ENCODE measurements at places on chromosomes 3 and 15.

- DNase-seq = peak; percentile 9
These were observed 1.4 kb upstream of the WHAMM start for GRCh38 chr15:82807920-82808633.

DNA sequence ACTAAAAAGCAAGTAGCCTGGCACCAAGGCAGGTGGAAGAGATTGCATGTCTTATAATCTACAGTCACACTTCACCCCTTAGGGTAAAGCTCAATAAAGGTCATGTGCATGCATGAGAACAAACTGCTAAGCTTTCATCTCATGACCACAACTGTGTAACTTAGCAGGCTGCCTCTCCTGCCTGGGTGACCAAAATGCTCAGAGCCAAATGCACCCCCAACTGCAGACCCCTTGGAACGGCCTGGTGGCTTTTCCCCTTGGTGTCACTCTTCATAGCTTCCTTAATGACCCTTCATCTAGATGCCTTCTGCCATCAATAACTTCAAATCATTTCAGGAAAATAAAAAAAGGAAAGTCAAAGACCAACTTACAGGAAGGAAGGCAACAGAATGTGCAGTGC, 88.1 kb downstream of the ADAMTS17 start:
- no peak for DNase-seq

DNA sequence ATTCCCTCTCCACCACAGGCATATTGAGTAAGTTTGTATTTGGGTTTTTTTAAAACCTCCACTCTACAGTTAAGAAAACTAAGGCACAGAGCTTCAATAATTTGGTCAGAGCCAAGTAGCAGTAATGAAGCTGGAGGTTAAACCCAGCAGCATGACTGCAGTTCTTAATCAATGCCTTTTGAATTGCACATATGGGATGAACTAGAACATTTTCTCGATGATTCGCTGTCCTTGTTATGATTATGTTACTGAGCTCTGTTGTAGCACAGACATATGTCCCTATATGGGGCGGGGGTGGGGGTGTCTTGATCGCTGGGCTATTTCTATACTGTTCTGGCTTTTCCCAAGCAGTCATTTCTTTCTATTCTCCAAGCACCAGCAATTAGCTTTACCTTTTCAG, 1.6 kb upstream of the CCR5 start:
- DNase-seq = no peak

DNA sequence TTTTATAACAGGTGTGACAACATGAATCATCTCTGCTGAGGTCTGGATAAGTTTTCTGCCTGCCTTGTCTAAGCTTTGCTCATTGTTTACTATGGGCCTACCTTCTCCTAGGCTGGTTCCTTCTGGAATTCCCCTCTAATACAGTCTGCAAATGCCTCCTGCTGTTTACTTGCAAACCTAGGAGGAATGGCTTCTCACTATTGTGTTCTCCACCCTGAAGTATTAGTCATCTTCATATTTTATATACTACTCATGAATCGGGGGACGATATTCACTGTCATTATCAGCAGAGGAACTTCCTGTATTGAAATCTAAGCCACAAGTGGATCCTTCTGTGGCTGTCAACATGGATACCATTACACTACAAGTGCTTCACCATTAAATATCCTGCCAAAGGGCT, 154.8 kb downstream of the PLCL2 start:
- no peak for DNase-seq

- peak; percentile 75 for DNase-seq
These were observed 127.5 kb downstream of the BDH1 start for GRCh38 chr3:197428117-197428801.

- no peak for DNase-seq
These were observed 206.4 kb upstream of the CFAP20DC start for GRCh38 chr3:59256230-59256629.

GRCh38 chr3:2303566-2303965, 204.9 kb downstream of the CNTN4 start:
- DNase-seq = no peak

DNA sequence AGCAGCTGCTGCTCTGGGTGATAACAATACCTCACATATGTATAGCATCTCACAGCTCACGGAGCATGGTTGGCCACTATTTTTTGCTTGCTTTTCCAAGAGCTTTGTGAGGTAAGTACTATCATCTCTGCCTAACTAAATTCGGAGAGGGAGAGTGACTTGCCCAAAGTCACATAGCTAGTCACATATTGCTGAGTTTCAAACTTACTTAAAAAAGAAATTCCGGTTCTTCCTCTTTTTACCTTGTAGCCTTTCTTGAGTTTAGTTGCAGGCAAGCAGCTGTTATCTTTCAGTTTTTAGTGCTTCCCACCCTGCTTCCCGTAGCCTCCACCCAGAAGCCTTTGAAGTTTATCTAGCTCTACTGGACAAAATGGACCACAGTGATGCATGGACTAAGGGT, 309.2 kb downstream of the PDCD6IP start:
- no peak for DNase-seq

GRCh38 chr3:115989684-115990421, 366.5 kb downstream of the GAP43 start:
- DNase-seq = no peak

GRCh38 chr3:72629191-72629631, 219.0 kb downstream of the SHQ1 start:
- DNase-seq = no peak

- DNase-seq = no peak
These were observed 76.4 kb downstream of the USF3 start for GRCh38 chr3:113620091-113620490.

- DNase-seq = no peak
These were observed 261.7 kb downstream of the PLOD2 start for GRCh38 chr3:145899241-145899640.

DNA sequence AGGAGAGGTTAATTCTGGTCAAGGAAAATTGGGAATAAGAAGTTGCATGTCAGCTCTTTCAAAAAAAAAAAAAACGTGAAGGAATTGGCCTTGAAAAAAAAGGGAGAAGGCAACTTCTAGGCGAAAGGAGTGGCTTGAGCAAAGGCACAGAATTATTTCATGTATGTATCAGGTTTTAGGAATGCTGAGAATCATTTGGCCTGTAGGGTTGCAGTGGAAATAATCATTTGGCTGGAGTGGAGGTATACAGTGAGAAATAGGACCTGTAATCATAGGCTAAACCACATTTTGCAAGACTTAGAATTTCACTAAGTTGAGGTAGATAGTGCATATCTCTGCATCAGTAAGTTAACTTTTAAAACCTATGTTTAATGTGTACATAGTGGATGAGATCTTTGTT, 54.9 kb downstream of the EPHA6 start:
- no peak for DNase-seq

GRCh38 chr15:44315126-44315525, 26.6 kb downstream of the GOLM2 start:
- no peak for DNase-seq

DNA sequence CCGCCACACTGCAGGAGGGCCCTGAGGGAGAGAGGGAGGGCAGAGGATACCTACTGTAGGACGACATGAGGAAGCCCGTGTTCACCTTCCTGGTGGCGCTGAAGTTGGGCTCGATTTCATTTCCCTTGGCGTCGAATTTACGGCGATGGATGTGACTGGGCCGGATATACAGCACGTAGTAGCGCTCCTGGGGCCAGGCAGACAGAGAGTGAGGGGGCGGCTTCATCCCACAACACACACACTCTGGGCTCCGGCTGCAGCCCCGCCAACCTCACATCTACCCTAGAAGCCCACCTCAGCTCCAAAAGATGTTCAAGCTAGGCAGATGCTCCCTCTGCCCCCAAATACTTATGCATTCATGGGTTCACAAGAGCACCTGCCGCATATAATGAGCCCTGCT, 4.5 kb downstream of the ARPIN start:
- no peak for DNase-seq

- DNase-seq = no peak
These were observed 12.1 kb downstream of the IQGAP1 start for GRCh38 chr15:90400005-90400758.

DNA sequence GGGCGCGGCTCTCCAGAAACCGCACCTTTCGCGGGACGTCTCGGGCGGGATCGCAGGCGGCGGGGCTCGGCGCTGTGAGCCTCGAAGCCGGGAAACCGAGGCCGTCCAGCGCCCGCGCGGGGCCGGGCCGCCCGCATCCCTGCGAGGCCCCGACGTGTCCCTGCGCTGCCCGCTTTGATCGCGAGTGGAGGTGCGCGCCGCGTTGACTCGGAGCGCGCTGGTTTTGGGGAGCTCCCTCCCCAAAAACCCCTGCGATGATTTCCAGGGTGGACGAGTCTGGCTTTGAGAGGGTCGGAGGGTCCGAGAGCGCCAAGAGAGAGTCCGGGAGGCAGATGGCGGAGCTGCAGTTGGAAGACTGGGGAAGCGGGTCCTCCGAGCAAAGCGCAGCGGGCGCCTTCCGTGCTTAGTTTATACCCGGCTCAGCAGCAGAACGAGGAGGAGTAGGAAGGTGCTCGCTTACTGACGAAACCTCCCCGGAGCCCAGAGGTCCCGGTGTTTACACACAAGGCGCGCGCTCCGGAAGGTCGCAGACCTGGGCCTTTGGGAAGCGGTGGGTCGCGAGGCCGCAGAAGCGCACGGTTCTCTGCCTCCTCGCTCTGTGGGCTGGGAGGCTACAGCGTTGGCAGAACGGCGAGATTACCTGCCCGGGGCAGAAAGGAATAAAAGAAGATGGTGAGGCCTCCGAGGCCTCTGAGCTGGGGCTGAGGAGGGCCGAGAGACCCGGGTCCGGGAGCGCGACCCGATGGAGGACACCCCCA, 687 bp downstream of the ALDH1A3 start:
- DNase-seq = no peak

DNA sequence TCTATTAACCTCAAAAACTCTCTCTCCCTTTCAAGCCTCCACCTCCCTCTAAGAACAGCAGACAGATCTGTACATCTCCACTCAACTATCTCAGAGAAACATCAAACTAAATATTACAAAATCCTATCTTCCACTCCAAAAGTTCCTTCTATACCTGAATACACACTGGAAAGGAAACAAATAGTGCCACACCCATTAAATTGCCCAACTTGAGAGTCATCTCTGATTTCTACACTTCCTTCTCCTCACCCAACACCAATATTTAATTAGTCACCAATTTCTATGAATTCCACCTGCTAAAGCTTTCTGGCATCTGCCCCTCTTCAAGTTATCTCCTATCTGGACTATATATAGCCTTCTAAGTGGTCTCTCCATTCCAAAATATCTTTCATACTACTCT, 65.8 kb downstream of the PEAK1 start:
- no peak for DNase-seq

DNA sequence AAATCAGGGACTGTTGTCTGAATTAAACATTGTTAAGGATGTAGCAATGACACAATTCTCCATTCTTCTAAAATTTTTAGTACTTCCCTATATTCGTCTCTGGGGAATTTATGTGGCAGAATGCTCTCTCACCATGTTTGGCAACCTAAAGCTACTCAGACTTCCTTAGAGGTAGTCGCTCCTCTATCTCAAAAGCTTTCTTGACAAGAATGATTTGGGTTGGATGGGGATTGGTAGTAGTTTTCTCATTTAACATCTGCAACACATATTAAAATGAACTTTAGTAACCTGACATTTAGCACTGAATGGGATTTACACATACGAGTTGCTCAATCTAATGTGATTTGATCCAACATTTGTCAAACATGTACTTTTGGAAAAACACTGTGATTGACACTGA, 233.3 kb downstream of the RBMS3 start:
- no peak for DNase-seq

DNA sequence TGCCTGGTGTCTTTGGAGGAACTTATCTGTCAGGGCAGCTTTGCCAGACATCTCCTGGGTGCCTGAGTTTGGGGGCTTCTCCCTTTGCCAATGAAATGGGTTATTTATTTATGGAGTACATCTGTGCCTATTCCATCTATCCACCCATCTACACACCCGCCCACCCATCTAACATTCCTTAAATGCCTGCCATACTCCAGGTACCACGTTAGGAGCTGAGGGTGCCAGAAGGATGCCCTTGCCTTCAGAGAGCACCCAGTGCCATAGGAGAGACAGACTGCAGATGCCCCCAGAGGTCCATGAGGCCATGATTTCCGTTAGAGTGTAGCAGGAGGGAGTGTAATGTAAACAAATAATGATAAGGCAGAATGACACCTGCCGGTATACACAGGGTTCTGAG, 21.8 kb upstream of the KIF23 start:
- DNase-seq = no peak

DNA sequence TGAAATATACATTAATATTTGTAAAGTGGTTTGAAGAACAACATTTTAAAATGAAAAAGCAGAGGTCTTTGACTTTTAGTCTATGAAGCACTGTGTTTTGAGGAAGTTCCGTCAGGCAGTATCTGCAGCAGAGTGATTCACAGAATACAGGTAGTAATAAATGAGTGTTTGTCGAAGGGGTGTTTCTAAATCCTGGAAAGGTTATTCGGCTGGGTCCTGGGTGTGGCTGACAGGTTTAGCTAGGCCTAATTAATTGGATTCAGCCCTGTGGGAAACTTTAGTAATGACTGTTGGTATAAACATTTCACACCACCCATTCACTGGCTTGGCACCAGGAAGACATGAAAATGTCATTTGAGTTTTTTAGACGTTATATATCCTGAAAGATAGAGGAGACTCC, 51.3 kb downstream of the TIPARP start:
- DNase-seq = no peak

- DNase-seq = no peak
These were observed 42.9 kb upstream of the ARPP21 start for GRCh38 chr3:35596335-35596995.
